CD4-positive, alpha-beta T cell treated with Interleukin-4 for 4 hours (primary cell): ENCODE measurements at places on chromosomes 3 and 15.

GRCh38 chr3:66270701-66271100, 49.9 kb downstream of the SLC25A26 start:
- no peak for DNase-seq

DNA sequence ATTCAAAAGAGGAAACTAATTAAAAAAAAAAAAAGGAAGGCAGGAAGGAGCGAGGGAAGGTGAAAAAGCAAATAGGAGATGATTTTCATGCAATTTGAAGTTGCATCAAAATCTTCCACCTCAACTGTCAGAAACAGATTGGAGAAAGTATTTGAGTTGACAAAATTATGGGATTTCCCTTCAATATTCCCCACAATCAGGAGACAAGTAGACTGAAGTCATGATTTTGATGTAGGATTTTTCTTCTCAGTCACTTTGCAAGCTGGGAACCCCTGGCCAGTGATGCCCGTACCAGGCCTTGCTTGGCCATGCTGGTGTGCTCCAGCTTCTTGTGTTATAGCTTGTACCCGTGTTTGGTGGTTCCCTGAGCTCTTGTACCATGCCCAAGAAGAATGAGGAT, 854.5 kb upstream of the CFAP20DC start:
- DNase-seq: no peak

GRCh38 chr15:24039683-24040082, 352.6 kb upstream of the NDN start:
- no peak for DNase-seq

DNA sequence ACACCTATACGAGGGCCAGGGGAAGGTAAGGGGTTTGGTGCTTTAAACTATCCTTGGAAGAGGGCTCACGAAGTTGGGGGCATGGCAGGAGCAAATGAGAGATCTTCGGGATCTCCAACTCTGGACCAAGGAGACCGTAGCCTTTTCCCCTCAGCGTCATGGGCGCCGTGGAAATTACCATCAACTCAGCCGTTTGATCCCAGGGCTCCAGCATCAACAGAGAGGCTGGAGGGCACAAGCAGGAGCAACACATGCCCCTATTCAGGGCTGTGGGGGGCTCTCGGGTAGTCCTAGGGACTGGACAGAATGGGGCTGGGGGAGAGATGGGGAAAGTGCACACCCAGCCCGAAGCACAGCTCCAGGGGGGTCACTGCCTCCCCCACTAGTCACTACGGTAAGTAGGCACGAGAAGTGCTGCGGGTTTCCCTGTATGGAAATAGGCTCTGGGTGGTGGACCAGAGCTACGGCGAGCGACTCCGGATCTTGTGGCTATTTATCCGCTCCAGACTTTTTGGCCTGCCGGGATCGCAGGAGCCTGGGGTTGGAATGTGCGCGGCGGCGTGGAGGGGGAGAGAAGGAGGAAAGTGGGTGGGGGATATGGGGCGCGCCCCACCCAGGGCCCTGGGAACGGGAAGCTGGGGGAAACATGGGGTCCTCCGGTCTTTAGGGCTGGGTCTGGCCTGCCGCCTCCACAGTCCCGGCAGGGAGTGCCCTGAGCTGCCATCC, 539 bp upstream of the LAMB2 start:
- no peak for DNase-seq

- DNase-seq: no peak
Measured at GRCh38 chr15:31082771-31083369, 18.7 kb downstream of the TRPM1 start.

DNA sequence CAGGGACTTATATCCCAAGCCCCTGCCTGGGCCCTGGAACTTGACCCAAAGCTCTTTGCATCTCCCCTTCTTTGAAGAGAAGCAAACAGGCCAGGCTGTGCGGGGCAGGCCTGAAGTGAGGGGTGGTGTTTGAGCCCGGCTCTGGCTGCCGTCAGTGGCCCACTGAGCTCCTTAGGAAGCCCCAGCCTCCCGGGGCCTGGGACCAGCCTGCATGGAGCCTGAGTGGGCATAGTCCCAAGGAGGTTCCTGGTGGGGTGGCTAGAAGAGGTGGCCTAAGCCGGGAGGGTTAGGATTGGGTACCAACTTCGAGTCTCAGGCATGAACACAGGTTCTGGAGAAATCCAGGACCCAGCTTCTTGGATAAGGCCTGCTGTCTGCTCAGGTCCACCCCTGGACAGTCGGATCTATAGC, 6.4 kb downstream of the TMIE start:
- no peak for DNase-seq

- no peak for DNase-seq
Measured at GRCh38 chr15:71149646-71150557, 34.6 kb downstream of the THSD4 start.

DNA sequence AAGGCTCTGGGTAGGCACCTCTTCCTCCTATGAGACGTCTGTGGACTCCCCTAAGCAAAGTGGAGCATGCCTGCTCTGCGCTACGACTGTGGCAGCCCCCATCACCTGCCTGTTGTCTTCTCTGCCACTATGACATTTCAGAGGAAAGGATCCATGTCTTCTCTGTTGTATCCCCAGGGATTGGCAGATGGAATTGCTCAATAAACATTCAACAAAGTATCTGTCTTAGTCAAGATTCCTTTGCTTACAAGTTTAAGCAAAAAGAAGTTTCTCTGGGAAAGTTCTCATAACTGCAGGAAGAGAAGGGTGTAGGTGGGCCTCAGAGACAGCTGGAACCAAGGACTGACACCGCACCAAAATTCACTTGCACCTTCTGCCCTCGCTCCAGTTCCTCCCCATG, 34.3 kb downstream of the AMOTL2 start:
- DNase-seq: no peak

DNA sequence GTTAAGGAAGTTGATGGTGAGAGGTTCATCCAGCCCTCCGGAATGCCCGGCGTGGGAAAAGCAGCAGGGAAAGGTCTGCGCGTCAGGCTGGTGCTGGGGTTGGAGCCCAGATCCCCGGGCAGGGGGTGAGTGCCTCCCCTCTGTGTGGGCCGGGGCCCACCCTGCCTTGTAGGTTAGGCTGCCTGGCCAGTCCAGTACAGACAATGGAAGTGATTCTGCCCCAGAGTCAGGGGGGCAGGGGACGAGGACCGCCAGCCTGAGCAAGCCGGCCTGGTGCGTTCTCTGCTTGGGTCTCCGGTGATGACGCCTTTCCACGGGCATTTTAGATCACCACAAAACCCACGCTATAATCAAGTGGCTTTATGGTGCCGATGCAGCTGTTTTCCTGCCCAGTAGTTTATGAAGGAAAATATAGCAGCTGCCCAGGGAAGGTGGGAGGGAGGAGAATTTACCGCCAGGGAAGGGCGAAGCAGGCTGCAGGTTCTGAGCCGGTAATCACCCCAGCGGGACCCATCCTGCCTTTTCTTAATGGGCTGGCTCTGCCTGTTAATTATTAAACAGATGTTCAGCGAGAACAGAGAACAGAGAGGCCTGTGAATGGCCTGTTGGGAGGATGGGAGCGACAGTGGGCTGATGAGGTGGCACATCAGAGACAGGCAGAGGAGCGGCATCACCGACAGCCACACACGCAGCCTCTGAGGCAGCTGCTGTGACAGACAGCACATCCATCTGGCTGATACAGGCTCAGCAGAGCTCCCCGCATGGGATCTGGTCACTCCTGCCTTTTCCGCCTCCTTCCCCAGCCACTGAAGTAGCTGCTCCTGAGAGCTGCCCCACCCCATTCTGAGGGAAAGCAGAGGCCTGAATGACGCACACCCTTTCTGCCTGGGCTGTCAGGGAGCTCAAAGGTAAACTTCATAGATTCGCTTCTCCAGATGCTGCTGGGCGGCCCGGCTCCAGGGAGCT, 35.2 kb downstream of the BDH1 start:
- no peak for DNase-seq

DNA sequence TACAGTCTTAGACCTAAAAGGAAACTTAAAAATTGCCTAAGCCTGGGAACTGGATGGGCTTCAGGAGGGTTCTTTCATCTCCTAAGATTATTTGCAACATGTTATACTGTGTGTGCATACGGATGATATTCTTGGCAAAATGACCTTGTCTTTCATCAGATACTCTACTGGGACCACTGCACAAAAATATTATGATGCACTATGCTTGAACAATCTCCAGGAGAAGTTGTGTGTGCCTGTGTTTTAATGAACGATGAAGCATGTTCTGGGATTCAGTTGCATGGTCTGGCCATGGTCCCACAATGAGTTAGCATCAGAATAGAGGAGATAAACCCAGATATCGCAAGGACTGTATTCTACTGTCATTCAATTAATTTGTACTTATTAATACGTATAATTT, 68.7 kb downstream of the GAP43 start:
- no peak for DNase-seq

- DNase-seq: no peak
Measured at GRCh38 chr3:197356741-197357140, 58.3 kb upstream of the DLG1 start.

DNA sequence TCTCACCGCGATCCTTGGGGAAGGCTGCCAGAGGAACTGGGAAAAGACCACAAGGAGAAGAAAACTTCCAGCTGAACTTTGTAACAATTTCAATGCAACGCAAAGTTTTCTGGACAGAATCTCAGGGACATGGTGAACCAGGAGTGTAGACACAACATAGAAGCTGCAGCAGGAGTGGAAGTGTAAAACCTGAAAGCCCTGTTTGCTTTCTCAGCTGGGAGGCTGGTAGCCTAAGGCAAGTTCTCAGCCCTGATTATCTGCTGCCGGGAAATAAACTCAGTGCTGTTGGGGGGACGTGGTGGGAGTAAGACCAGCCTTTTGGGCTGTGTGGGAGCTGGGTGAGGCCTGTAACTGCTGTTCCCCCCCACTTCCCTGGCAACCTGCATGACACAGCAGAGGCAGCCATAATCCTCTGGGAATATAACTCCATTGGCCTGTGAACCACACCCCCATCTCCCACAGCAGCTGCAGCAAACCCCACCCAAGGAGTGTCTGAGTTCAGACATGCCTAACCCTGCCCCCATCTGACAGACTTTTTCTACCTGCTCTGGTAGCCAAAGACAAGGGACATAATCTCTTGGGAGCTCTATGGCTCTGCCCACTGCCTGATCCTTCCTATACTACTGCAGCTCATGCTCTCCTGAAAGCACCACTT, 106.7 kb downstream of the ZNF621 start:
- no peak for DNase-seq

DNA sequence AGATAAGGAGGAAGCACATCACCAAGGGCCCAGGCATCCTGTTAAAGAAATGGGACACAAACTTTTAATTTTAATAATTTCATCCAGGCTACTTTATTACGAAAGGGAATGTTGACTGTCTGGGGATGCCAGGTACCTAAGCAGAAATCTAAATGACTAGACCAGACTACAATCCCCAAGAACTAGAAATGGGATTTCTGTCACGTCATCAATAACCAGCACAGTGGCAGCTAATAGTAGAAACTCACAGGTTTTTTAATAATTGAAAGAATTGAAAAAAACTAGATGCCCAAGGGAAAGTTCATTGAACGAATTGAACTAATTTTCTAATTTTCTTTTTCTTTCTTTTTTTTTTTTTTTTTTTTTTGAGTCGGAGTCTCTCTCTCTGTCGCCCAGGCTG, 789.3 kb downstream of the IGSF11 start:
- no peak for DNase-seq

DNA sequence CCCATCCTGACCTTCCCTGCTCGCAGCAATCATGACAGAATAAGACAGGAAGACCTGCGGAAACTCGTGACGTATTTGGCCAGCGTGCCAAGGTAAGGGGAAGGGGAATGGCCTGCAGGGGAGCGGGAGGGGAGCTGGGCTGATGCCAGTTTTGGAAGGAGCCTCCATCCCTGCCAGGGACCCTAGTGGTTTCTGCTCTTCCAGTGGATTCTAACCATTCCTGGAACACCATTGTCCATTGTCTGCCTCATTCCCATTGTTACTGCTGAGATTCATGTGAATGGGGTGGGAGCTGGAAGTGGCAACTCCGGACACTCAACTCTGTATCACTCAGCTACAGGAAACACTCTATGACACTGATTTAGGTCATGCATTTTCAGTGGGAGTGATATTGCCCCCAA, 242.9 kb upstream of the ROPN1 start:
- DNase-seq: no peak

DNA sequence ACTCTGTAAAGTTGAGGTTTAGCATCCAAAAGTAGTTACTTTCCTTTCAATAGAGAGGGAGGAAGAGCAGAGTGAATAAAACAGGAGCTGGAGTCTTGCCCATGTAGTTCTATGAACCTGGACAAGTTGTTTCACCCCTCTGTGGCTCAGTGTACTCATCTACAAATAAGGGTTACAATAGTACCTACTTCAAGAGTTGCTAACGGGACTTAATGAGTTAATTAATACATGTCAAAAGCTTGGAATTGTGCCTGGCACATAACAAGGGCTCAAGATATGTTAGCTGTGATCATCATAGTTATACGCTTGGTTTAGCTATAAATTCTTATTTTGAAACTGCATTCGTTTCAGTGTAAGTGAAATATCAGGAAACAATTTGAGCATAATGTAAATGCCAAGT, 388.5 kb upstream of the THBS1 start:
- DNase-seq: no peak

DNA sequence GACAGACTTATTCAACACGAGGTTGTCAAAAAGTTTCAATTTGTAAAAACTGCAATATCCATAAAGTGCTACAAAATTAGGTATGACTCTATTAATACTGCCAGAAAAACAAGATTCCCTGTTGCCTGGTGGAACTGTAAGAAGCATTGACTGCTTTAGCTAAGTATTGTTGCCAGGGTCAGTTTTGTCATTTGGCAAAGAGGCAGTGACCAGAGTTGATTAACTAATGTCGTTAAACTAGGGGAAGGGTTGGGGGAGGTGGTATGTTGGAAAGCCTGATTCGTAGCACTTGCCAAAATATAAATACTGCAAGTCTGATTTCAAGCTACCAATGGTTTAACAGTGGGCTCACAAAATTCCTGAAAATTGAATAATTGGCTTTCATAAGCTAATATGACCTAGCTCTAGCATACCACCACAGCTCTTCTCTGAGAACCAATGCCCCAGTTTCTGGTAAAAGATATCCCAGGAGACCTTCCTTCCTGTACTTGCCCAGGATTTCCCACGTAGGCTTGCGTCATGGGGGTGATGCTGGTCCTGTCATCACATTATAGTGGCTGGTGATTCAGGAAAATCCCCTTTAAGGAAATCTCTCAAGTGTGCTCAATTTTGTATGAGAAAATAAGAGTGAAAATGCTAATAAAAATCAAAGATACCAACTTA, 266.4 kb upstream of the TBC1D5 start:
- no peak for DNase-seq

GRCh38 chr15:96332637-96333121, 2.2 kb downstream of the NR2F2 start:
- no peak for DNase-seq

DNA sequence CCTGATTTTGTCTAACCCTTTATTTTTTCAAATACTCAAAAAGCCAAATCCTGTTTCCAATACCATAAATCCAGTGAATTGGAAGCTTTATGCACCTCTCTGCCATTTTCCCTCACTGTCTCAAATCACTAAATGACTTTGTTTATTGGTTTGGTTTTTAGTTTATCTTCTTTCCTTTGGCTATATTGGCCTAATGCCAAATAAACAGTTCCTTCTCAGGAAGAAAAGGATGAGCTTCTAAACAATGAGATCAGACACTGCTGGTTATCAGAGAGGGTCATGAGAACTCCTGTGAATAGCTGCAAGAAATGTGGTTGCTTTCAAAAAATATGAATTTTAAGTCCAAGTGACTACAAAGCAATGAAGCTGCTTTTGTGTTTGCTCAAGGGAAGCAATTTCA, 359.9 kb downstream of the MECOM start:
- no peak for DNase-seq
